ENCODE measurements at places on chromosomes 1 and 21.
A peak's percentile ranks its signal among the peaks of the same experiment; 100 is the strongest.

DNA sequence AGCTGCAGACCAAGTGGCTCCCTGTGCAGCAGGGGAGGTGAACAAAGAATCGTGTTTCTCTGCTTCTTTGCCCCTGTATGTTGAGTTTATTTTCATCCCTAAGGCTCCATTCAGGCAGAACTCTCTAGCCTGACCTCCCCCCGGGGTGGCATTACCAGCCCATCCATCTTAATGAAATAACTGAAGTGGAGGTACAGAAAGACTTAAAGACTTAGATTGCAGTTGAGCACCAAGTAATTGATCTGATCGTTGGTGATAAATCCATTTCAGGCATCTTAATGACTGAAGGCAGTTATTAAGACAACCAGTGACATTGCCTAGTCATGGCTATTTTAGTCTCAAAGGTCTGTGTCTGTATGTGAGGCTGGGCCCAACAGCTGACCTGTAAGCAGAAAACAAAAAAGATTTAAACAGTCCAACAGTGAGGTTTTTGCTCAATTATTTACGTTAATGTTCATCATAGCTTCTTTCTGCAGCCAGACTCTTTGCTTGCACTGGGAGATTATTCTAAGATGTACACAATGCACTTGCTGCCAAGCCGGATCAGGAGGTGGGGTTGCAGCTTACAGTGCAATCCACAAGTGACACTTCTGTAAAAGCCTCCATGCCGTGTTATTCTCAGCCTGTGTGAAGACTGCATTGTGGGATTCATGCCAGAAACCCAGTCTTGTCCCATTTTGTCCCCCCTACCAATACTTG is 363.0 kb upstream of the DUSP10 start:
- DNase-seq = no peak

DNA sequence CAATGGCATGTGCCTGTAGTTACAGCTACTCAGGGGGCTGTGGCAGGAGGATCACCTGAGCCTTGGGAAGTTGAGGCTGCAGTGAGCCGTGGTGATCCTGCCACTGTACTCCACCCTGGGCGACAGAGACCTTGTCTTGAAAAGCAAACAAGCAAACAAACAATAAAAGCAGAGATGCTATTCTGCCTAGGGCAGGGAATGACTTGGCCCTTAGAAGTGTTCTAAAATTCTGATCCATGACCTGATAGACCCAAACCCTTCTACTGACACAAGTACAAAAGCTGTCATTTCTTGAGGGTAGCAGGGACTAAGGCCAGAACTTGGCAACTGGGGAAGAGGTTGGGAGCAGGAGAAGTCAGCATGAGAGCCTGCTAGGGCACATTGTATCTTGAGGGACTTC is 15.6 kb upstream of the NCF2 start:
- DNase-seq = no peak

GRCh38 chr1:94559921-94560320 is 18.4 kb upstream of the F3 start:
- DNase-seq = no peak

- DNase-seq = no peak
These were observed 186.8 kb downstream of the LTN1 start for GRCh38 chr21:28805885-28806284.

GRCh38 chr1:235557495-235557894 is 53.2 kb upstream of the B3GALNT2 start:
- DNase-seq = no peak

DNA sequence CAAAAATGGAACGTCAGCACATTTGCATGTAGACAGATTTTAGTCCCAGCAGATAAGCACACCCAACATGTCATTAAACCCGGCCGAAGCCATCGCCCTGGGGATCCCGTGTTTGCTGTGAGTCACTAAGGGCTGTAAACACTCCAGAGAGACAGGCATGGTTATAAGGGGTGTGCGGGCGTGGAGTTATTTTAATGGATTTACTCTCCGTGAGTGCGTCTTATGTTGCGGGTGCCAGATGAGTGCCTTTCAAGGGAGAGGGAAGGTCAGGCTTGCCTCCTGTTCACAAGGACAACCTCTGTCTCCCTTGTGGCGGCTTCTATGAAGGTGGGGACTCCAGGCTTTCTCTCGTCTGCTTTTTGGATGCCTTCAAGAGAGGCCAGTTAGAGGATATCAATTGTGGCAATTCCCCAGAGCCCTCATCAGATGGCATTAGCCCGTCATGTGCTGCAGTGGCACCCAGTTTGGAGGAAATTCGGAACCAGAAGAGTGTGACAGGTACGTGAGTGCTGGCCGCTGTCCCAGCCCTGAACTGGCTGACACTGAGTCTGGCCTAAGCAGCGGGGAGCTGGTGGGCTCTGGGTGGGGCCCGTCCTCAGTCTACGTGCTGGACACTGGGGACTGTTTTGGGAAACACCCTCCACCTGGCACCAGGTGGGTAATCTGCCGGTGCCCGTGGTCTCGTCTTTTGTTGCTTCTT is 223.8 kb upstream of the TMEM51 start:
- DNase-seq = peak; percentile 90

GRCh38 chr1:227574926-227575325 is 11.6 kb downstream of the ZNF678 start:
- no peak for DNase-seq

DNA sequence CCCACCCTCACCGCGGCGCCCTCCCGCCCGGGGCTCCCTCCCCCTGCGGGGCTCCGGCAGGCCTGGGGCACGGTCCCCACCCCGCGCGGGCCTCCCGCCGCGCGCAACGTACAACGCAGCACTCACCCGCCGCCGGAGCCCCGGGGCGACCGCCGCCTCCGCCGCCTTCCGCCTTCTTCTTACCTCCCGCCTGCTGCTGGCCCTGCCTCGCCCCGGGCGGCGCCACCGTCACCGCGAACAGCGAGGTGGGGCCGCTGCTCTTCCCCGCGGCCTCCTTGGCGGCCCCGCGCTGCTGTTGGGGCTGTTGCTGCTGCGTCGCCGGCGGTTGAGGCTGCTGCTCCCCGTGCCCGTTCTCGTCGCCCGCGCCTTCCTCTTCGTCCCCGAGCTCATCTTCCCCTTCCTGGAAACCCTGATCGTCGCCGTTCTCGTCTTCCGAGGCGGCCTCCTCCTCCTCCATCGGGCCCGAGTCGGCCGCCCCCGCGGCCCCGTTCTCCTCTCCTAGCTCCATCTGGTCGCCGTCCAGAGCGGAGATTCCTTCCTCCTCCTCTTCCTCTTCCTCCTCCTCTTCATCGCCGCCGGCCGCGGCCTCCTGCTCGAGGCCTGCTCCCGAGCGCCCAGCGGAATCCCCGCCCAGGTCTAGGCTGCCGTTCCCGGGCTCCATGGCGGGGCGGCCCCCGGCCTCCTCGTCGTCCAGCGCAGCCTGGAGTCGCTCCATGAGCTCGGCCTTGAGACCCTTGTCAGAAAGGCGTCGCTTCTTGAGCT is 671 bp downstream of the HNRNPU start:
- no peak for DNase-seq

- DNase-seq = no peak
These were observed 13.0 kb downstream of the RGS1 start for GRCh38 chr1:192588546-192588945.

DNA sequence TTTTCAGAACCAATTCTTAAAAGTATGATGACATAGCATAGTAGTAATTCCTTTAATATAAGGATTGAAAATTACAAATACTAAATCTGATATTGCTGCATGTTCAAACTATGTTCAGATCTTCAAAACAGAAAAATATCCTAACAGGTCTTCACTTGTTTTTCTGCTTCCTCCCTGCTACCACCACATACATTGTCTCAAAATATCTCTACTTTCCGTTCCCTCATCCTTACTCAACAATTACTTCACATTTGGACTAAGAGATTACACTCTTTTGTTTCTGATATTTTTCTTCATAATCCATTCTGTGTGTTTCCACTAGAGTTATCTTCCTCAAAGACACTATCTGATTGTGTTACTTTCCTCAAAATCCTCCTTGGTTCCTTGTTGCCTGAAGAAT is 125.1 kb downstream of the NEK7 start:
- DNase-seq = no peak

GRCh38 chr1:148334339-148335130 is 148.6 kb downstream of the PPIAL4G start:
- peak; percentile 95 for DNase-seq

DNA sequence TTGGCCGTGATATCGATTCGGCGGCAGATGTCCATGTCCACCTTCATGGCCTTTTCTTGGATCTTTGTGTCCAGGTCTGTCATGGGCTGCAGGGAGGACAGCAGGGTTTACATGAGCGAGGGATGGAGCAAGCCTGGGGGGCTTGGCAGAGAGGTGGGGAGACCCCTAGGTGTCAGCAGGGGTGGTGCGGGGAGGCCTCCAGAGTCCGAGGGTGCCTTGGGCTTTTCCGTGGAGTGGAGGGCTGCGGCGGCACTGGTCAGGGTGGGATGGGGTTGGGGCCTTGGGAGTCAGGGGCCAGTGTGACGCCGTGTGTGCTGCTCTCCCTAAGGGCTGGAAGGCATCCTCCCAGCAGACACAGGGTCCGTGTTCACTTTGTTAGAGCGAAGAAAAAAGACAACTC is 16.1 kb upstream of the ALDH4A1 start:
- DNase-seq = no peak

DNA sequence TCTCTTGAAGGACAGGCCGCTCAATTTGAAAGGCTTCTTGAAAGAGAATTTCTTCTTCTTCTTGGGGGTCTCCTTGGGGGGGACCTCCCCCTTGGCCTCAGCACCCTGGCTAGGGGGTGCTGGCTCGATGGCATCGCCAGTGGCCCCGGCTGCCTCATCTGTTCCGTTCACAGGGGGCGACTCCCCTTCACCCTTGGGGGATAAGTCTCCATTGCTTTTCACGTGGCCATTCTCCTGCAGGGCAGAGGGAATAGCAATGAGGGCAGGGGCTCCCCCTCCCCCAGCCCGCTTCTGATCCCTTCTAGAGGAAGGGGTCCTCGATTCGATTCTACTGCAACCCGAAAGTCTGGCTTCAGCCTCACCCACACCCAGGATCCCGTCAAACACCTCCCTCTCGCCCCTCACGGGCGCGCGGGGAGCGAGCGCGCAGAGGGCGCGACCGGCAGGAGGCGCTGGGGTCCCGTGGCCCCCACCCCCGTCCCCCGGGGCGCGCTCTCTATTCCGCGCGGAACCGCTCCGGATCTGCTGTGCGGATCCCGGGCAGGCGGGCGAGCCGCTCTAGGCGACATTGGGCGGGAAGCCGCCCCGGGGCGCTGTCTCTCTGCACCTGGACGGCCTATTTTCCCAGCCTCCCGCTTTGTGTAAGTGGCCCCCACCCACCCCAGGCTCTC is 1.0 kb downstream of the MARCKSL1 start:
- DNase-seq = peak; percentile 47

DNA sequence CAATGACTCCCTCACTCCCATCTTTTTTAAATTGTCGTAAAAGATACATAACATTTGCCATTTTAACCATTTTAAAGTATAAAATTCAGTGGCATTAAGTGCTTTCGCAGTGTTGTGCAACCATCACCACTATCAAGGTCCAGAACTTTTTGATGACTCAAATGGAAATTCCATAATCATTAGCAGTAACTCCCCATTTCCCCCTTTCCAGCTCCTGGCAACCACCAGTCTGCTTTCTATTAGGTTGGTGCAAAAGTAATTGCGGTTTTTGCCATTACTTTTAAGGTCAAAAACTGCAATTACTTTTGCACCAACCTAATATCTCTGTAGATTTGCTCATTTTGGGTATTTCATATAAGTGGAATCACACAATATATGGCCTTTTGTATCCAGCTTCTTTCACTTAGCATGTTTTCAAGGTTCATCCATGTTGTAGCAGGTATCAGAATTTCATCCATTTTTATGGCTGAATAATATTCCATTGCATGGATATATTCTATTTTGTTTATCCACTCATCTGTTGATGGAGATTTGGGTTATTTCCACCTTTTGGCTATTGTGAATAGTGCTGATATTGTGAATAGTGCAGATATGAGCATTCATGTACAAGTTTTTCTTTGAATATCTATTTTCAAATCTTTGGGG is 159.7 kb downstream of the HIVEP3 start:
- no peak for DNase-seq

GRCh38 chr1:208349694-208350330 is 105.6 kb upstream of the PLXNA2 start:
- DNase-seq = no peak

DNA sequence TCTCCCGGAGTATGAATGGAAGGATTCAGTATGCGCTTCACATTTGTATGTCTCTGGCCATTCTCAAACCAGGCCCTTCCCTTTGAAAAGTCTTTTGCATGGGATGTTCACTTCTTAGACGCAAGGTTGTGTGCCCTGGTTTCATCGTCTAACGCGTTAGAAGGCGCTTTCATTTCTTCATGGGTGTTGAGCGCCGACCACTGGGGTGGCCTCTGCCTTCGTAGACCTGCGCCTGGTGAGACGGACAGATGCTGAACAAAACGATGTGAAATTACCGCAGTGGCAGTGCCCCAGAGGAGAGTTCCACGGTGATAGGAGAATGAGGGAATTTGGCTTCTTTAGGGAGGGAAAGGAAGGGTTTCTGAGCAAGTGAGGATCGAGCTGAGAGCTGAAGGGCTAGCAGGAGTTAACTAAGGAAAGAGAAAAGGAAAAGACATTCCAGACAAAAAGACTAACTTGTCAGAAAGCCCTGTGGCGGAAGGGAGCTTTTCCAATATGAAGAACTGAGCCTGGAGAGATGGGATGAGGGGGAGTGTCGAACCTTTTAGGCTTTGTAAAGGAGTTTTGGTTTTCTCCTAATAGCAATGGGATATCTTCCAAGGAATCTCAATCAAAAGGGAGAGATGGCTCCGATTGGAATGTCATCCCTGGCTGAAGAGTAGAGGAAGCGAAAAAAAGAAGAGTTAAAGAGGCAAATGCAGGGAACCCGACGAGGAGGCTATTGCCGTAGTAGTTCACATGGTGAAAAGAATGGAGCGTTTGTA is 951 bp downstream of the GGPS1 start:
- DNase-seq = peak; percentile 57

DNA sequence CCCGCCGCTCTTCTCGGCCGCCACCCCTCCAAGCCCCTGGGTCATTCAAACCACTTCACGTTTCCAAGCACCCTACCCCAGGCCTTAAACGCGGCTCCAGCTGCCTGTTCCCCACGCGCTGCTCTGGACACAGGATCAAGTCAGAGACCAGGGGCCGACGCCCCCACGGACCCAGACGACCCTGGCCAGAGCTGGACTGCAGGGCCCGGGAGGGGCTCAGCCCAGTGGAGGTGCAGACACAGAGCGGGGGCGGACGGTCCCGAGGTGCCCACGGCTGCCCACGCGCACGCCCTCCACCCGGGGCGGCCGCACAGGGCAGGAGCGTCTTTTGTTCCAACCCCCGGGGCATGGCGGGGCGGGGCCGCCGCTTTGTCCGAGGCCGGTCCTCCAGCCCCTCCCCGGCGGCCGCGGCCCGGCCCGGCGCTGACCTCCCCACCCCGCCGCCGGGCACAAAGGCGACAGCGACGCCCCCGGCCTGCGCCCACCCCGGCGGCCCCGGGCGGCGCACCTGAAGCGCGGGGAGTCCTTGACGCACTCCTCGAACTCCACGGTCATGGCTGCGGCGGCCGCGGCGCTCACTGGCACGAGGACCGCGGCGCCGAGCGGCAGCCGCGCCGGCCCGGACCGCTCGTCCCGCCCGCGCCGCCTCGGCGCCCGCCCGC is 338 bp downstream of the ACAP3 start:
- DNase-seq = no peak

Data from SW480 (cell line).